ENCODE measurements at places on chromosomes 7 and 10.

DNA sequence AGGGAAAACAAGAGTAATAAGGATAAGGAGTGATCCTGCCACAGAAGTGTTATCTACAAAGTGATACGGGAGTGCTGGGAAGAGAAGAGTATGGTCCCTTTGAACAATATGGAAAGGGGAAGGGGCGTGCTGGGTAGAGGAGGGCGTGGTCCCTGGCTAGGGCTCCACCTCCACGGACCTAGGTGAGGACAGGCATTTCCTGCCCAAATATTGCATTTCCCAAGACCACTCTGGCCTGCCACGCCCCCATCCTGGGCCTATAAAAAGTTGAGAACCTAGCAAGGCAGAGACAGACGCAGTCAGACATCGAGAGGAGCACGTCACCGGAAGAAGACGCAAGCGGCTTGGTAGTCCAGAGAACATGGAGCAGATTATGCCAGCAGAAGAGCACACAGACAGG is 22.8 kb downstream of the VSTM4 start:
- DNase-seq, result no peak

- DNase-seq, result peak; percentile 90
These were observed 105.9 kb upstream of the ZNF716 start for GRCh38 chr7:57343901-57344622.

- DNase-seq, result no peak
These were observed 76.5 kb downstream of the PPP1R17 start for GRCh38 chr7:31763548-31763947.

GRCh38 chr10:72511459-72511858 is 114.4 kb downstream of the MICU1 start:
- DNase-seq, result no peak

GRCh38 chr10:59012839-59013238 is 163.6 kb upstream of the PHYHIPL start:
- no peak for DNase-seq

- no peak for DNase-seq
These were observed 125.1 kb downstream of the TRRAP start for GRCh38 chr7:99003419-99003818.

GRCh38 chr7:155593461-155594162 is 47.3 kb upstream of the CNPY1 start:
- DNase-seq, result no peak

GRCh38 chr7:41097501-41097900 is 605.4 kb downstream of the INHBA start:
- DNase-seq, result no peak

- no peak for DNase-seq
These were observed 292.6 kb downstream of the PARD3 start for GRCh38 chr10:34522546-34522945.

DNA sequence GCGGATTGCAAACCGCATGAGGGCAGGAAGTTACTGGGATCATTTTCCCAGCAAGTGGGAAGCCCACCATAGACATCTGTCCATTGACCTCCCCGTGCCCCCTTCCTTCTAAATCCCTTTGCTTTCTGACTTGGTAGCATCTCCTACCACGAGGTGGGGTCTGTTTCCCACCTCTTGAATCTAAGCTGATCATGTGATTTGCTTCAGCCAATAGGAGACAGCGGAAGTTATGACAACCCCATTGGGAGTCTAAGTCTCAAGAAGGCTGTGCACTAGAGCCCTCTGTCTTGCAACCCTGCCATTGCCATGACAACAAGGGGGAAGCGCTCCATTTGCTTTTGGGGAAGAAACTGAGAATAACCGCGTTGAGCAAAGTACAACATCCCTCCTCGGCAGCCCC is 39.2 kb upstream of the CARD11 start:
- DNase-seq, result no peak

GRCh38 chr10:97612386-97612785 is 20.9 kb downstream of the MORN4 start:
- DNase-seq, result no peak

- no peak for DNase-seq
These were observed 192.2 kb downstream of the SEMA3A start for GRCh38 chr7:84002348-84002747.

GRCh38 chr7:69837387-69838068 is 239.3 kb downstream of the AUTS2 start:
- DNase-seq, result no peak

GRCh38 chr7:55787796-55788195 is 74.8 kb downstream of the SEPTIN14 start:
- DNase-seq, result no peak

DNA sequence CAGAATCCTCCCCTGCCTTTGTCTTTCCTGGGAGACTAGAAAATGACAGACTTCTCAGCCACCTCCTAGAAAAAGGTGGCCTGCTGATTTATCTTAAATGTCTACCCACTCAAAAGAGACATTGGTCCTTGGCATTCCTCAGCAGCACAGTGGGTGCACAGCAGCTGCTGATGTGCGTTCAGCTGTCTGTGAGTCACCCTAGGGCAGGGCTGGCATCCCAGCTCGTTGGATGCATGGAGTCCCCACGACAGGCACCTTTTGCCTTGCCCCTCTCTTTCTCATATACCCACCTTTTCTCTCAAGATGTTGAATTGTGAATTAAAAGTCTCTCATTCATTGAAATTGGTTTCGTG is 113.0 kb downstream of the DOCK1 start:
- no peak for DNase-seq

GRCh38 chr10:88880282-88881076 is 434 bp downstream of the STAMBPL1 start:
- DNase-seq, result peak; percentile 92

DNA sequence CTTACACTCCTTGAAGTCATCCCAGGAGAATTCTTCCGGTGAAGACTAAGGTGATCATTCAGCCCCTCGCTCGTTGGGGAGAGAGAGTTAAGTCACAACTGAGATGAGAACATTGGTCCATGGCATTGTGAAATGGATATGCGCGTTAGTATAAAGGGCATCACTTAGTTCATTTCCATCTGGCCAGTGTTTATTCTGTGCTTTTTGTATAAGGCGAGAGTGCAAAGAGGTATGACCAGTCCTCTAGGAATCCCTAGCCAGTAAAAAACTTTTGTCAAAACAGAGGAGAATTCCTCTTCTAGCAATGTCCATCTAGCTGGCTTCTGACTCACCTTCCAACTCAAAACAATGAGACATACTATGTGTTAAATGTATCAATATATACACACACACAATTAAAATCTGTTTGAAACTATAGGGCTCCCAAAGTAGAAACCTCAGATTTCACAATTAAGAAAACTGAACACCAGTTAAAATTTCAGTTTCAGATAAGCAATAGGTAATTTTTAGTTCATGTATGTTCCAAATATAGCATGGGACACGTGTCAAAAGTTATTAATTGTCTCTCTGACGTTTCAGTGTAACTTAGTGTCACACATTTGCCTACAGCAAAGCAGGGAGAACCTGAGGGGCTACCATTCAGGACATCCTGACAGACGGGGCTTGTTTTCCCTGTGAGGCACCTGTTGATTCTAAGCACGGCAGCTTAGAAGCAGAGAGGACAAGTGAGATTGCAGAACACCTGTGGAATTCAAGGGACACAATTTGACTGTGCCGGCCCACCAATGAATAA is 158.9 kb downstream of the KLF6 start:
- DNase-seq, result no peak

- no peak for DNase-seq
These were observed 281.7 kb downstream of the PHTF2 start for GRCh38 chr7:78080241-78080640.

DNA sequence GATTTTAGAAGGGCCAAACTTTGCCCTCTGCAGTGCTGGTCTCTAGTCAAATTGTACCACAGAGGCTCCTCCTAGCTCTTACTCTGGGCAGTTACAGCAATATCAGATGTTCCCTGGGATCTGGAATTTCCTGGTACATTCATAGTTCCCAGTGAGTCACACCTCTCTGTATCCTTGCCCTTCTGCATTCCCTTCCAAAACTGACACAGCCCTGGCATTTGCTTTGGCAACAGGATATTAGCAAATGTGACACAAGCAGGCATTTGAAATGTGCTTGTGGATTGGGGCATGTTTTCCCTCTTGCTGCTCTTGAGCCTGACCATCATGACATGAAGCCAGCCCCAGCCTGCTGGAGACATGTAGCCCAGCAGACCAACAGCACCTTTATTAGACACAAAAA is 284.7 kb upstream of the AKR1E2 start:
- DNase-seq, result no peak

DNA sequence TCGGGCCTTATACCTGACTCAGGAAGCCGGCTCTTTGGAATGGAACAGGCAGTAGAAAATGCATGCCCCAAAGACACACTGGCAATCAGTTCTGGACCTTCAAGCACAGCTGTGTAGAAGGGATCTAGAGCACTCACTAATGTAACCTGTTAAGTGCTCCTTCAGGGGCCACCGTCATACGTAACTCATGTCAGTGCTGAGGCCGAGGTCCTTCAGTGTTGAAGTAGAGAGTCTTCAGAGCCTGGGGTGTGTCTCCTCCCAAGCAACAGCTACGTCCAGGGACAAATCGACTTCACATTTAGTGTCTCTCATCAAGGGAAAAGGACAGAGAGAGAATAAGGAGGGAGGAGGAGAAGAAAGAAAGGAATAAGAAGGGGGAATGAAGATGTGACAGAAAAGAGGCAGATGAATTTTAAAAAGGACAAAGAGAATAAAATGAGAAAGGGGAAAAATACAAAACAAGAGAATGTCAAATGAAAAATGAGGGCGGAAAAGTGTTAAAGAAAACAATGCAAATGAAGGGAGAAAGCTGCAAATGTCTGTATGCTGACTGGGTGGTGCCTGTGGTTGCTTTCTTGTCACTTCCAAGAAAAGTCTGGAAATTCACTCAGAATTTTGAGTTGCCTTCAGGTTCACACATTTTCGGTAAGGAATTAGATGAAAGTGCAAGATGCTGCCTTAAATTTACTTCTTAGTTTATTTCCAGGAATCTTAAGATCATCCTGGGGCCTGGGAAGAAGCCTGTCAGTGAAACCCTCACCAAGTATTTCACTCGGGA is 989.4 kb downstream of the GRID1 start:
- no peak for DNase-seq

- no peak for DNase-seq
These were observed 6.8 kb downstream of the FAM131B start for GRCh38 chr7:143355450-143356385.

- DNase-seq, result no peak
These were observed 2.6 kb downstream of the STOX1 start for GRCh38 chr10:68829952-68830351.

DNA sequence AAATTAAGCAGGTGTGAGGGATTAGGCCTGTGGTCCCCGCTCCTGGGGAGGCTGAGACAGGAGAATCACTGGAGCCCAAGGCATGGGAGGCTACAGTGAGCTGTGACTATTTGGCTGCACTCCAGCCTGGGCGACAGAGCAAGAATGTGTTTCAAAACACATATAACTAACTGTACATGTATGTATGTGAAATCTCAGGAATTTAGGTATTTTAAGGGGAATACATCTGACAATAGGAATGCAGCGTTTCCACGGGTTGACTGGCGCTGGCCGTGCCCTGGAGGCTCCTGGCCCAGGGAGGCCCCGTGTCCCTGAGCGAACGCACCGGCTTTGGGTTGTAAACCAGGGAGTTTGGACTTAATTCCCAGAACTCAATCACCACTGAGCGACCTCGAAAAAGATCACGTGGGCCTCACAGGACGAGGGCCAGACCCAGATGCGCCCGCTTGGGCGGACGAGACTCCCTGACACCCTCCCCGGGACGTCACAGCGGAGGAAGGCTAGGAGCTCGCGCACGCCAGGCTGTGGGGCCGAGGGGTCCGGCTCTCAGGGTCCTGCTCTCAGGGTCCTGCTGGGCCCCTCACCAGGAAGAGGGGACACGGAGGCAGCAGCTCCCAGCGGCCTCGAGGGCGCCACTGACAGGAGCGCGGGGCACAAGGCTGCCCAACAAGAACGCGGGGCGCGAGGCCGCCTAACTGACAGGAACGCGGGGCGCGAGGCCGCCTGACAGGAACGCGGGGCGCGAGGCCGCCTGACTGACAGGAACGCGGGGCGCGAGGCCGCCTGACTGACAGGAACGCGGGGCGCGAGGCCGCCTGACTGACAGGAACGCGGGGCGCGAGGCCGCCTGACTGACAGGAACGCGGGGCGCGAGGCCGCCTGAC is 18.4 kb downstream of the PTPRN2 start:
- no peak for DNase-seq

DNA sequence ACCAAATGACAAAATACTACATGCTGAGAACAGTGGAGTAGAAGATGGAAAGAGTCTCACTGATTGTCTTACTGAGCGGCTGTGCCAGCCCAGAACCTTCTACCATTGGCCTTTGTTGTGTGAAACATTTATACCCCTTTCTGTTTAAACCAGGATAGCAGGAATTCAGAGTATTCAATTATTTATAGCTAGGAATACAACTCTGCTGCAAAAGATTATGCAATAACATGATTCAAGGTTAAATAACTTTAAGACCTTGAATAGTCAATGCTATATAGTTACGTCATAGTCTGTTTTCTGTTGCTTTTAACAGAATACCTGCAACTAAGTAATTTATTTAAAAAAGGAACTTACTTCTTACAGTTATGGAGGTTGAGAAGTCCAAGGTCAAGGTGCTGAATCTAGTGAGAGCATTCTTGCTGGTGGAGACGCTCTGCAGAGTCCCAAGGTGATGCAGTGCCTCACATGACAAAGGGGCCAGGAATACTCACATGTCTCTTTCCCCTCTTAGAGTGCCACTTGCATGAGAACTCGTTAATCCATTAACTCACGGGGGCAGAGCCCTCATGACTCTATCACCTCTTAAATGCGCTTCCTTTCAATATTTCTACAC is 371.8 kb downstream of the MDFIC start:
- DNase-seq, result no peak

- no peak for DNase-seq
These were observed 44.2 kb downstream of the CTBP2 start for GRCh38 chr10:125116041-125116649.

GRCh38 chr7:137443616-137444015 is 100.1 kb upstream of the PTN start:
- no peak for DNase-seq

DNA sequence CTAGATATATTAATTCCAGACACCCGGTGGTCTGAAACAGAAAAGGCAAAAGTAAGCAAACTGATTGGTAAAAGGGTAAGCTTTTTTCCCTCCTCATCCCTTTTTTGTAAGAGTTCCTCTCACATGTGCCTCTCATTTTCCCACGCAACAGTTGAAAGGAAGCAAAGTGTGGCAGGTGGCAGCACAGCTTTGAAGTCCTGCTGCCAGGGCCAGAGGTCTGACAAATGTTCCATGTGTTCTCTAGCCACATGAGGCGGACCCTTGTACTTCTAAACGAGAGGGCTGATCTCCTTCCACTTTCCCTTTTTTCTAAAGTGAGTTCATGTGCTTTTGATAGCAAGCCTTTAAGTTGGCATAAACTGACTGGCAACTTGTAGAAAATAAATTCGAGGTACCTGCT is 217.5 kb downstream of the POLR1F start:
- DNase-seq, result no peak

GRCh38 chr7:132187869-132188789 is 388.1 kb downstream of the PLXNA4 start:
- DNase-seq, result no peak

DNA sequence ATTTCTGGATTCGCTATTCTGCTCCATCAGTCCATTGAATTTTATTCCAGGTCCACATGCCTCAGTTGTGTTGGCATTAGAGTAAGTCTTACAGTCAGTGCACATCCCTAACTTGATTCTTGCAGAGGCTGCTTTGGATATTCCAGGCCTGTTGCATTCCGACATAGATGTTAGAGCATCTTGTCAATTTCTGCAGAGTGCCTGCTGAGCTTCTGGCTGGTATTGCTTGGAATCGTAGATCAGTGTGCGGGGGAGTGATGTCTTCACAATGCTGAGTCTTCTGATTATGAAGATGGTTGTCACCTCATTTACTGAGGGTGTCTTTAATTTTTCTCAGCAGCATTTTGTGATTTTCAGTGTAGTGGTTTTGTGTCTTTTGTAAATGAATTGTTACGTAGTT is 45.2 kb downstream of the INPP5A start:
- DNase-seq, result no peak
